ENCODE measurements at places on chromosomes 5 and 9. TPM values are rescaled to one million over a fixed set of nuclear protein-coding genes. Genes with fewer than 3 reads are reported as not detected.

DNA sequence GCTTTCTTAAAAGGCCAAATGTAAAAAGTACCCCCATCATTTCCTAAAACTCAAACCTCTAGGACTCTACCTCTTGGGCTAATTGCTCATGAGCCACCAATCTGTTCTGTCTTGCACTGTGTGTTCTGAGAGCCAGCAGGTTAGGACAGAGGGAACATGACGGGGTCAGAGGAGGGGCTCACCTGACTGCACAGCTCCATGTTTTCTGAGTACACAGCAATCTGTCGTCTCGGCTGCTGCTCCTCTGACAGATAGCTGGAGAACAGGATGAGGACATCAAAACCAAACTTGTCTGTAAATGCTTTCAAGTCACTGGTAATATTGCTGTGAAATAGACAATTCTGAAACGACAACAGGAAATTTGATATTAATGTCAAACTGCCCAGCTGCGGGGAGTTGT is 50.9 kb upstream of the PCA3 start:
- no peak for DNase-seq

GRCh38 chr9:115164511-115164974 is 46.6 kb upstream of the TNC start:
- no peak for DNase-seq

GRCh38 chr9:136051837-136052471 is 43.1 kb downstream of the NACC2 start:
- no peak for DNase-seq

GRCh38 chr5:135569755-135570452 is 8.9 kb downstream of the CXCL14 start:
- DNase-seq = no peak

DNA sequence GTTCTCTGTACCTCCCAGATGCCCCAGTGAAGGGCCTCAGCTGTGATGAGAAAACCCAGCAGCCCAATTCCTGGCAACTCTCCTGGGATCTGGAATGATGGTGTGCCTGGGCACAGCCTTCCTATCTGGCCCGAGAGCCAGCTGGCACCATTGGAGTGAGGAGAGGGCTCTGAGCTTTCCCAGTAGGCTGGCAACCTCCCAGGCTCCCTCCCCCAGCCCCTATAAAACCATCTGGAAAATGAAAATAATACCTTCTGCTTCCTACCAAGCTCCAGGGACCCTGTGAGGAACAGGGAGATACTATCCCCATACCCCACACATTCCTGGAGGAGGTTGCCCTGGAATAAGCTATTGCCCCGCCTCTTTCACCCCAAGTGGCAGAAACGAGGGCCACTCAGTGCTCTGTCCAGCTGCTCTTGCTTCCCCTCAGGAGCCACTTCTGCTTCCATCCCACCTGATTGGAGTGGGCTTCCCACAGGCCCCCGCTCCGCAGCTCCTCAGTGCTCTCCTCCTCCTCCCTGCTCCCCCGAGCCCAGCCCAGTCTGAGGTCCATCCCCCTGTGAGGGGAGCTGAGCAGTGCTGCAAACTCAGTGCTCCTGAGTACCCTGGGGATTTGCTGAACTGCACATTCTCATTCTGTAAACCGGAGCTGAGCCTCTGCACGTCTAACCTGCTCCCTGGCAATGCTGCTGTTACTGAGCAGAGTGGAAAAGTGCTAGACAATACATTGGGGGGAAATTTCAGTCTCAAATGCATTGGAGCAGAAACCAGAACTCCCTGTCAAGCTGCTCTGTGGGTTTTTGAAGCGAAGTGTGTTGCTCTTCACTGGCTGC is 74.7 kb downstream of the THBS4 start:
- no peak for DNase-seq

DNA sequence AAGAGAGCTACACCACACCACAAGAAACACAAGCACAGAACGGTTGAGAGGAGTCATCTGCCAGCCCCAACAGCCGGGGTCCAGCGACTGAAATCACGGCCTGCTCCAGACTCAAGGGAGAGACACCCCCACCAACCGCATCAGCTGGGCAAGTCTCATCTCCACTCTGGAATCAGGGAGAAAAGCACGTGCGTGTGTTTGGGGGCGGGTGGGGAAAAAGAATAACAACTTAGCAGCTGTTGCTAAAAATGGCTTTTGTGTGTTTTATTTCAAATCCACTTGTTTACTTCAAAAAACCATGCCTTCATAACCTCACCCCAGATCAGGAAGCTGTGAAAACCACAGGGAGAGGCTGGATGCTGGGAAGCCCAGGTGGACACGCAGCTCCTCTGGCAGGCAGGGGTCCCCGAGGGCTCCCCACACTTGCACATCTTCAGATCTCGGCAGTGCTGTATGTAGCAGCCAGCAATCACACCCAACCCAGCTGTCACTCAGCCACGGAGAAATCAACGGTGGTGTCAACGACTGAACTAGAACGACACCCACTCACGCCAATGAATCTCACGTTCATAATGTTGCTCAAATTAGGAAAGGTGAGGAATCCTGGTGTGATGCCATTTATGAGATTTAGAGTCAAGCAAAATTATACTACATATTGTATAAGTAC is 19.0 kb downstream of the PNPLA7 start:
- no peak for DNase-seq

DNA sequence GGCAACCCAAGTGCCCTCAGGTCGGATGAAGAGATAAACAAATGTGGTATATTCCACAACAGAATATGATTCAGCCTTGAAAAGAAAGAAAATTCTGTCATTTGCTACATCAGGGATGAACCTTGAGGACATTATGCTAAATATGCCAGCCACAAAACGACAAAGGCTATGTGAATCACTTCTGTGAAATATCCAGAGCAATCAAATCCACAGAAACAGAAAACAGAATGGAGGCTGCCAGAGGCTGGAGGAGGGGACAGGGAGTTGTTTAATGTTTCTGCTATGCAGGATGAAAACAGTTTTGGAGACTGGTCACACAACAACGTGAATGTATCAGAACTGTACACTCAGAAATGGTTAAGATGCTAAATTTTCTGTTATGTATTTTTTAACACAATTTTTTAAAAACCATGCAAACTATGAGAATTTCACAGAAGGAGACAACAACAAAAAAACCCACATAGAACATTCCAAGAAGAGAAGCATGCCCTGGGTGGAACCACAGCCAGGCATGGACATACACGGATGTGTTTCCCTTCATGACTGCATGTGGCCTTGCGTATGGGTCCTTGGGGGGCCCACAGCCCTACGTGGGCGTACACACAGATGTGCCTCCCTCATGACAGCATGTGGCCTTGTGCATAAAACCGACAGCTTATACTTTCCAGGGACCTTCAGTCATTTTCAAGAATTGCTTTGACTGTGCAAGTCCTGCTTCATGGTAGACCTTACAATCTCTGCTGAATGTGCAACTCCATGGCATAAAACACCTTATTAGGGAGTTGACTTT is 146.7 kb downstream of the ROR2 start:
- DNase-seq = peak; percentile 55

DNA sequence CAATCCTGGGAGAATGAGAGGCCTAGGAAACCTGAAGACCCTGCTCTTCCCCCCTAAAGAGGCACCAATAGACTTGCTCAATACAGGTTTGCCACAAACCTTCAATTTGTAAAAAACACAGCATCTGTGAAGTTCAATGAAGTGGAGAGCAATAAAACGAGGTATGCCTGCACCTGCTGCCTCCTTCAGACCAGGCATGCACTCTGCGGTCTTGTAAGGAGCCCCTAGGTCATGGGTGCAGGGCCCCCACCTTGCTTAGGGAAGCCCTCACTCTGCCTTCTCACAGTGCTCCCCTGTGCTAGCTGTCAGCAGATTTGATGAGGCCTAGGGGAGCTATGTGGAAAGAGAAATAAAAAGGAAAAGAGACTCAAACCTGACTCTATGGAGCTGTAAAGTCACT is 72.1 kb upstream of the GALNT10 start:
- DNase-seq = no peak

GRCh38 chr5:2914022-2914661 is 162.7 kb upstream of the IRX2 start:
- peak; percentile 74 for DNase-seq

DNA sequence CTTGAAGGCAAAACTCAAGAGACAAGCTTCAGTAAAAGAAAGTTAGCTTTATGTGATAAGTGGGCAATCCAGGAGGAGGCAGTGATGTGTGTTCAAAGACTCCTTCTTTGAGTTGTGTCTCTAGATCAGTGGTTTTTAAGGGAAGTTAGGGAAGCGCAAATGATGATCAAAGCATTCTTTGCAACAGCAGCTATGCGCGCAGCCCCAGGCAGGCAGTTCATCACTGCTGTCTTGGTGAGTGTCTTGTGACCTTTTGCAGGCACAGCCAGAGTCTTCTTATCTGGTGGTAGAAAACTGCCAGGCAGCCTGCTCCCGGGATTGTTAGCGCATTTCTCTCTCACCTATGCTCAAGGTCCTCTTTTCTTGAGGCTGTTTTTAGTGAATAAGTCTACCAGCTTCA is 40.3 kb upstream of the CLK4 start:
- no peak for DNase-seq

DNA sequence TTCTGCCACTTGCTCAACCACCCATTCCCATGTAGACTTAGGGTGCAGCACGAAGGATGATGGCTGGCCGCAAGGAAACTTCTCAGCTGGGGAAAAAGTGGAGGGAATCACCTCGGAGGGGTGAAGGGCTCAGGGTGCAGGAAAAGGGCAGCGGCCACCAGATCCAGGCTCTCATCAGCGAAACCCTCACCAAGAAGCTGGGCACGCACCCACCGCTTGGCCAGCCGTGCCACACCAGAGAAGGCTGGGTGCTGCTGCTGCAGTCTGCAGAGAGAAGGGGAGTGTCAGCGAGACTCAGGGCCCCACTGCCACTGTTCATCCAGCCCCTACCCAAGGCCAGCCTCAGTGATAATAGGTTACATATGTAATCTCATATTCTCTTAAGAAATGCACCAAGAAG is 8.6 kb downstream of the NOL6 start:
- DNase-seq = no peak

DNA sequence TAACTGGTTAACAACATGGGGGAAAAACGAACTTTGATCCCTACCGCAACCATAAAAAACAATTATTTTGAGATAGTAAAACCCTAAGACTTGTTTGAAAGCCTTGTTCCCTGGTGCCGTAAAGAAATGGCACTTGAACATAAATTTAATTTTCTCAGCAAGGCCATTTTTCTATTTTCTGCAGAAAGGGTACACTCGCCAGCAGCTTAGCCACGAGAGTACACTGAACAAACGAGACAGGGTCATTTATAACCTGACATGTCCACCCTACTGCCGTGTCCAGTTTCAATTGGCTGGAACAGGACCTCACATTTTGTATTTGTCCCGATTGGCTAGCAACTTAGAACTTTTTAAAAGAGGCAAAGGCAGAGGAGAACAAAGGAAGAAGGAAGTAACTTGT is 26.8 kb downstream of the FBXW11 start:
- DNase-seq = no peak

- no peak for DNase-seq
Measured at GRCh38 chr5:152864991-152865390, 459.9 kb upstream of the NMUR2 start.

DNA sequence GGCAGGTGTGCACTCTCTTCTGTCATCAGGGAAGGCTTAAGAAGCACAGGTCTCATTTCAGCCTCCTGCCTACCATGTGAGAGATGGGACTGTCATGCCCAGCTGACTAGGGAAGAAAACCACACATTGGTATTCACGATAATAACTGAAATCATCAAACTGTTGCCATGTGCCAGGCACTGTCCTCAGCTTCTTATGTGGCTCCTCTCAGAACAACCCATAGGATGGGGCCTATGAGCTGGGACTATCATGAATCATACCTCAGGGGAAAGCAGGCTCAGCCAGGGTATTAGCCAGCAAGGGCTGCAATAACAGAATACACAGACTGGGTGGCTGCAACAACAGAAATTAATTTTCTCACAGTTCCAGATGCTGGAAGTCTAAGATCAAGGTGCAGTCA is 3.3 kb downstream of the AFAP1L1 start:
- DNase-seq = no peak

DNA sequence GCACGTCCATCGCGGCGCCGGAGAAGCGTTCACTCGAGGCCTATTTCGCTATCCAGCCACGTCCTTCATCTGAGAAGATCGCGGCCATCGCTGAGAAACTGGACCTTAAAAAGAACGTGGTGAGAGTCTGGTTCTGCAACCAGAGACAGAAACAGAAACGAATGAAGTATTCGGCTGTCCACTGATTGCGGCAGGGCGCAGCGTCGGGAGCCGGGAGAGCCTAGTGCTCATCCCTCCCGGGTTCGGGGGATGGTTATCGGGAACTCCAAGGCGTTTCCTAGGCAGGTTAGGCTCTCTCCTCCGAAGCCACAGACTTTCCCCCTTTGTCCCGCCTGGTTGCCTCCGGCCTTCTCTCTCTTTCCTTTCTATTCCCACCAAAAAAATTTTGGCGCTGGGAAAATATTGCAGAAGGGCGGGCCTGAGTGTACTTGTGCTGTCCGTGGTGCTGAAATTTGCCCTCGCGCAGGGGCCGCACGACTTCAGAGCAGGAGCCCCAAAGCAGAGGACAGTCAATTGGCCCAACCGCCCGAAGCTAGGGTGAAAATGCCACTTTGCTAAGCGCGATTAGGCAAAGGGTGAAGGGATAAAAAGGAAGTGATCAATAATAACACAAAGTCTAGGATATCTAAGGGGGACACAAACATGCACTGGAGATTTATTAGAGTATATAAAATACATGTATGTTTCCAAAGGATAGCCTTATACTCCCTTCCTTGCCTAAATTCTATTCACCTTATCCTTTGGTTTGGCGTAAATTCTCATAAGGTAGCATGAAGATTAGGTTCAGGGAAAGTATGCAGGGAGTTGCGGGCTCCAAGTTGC is 1.8 kb downstream of the POU4F3 start:
- DNase-seq = no peak

PRR16 gene
- 19.6 TPM for total RNA-seq

CATSPER3 gene
- total RNA-seq = not detected

GABRA1 gene
- not detected for total RNA-seq

DAPK1 gene
- 24.6 TPM for total RNA-seq

FGF1 gene
- total RNA-seq = 2.0 TPM

PDLIM4 gene
- 76.4 TPM for total RNA-seq

NME5 gene
- total RNA-seq = not detected

PIP5KL1 gene
- total RNA-seq = 10.3 TPM

COQ4 gene
- total RNA-seq = 42.0 TPM

Measured in vagina (tissue), 2 donors.